ENCODE measurements at places on chromosomes 5 and 9.

DNA sequence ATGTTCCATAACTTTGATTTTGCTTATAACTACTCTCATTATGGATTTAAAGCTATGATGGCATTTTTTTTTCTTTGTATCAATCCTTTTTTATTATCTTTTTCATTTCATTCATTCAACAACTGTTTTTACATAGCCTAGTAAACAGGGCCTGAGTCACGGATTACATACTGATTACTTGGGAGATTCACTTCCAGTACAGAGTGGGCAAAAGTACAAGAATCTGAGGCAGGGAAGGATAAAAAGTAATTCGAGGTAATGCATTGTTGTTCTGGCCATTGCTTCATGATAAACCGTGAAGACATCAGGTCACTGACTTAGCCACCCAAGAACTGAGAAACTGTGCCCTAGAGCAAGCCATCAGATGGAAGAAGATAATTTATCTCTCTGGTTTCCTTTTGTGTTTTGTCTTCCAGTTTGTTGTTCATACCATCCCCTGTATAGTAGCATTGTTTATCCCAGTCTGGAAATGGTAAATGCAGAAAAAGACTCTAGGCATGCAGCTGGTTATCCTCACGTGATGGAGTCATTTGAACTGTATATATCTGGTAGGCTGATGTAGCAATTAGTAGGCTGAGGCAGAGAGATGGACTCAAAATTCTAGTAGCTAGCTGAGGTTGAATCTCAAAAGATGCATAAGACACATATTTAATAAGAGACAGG, 145.6 kb downstream of the CNTLN start:
- DNase-seq: no peak

DNA sequence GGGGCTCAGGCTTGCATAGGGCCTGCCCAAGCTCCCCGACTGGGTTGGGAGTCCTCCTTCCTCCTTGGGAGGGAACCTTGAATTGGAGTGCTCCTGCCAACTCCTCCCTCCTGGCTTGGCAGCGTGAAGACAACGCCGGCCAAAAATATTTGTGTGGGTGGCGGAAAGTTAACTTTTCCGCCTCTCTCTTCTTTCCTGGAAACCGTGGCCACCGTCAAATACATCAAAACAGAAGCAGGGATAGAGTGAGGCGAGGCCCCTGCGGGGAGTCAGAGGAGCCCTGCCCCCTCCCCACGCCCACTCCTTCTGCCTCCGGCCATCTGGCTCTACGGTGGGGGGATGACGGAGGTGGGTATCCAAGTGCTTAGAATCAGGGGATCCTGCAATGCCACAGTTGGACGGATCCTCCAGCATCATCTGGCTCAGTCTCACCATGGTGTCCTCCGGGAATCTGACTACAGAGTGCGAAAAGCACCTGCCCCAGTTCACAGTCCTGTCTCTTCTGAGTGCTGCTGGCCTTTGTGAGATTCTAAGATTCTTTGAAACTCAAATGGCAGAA, 25.2 kb upstream of the SYNPO start:
- DNase-seq: no peak

- DNase-seq: no peak
Observed at GRCh38 chr5:158953929-158954534, 145.7 kb downstream of the EBF1 start.

DNA sequence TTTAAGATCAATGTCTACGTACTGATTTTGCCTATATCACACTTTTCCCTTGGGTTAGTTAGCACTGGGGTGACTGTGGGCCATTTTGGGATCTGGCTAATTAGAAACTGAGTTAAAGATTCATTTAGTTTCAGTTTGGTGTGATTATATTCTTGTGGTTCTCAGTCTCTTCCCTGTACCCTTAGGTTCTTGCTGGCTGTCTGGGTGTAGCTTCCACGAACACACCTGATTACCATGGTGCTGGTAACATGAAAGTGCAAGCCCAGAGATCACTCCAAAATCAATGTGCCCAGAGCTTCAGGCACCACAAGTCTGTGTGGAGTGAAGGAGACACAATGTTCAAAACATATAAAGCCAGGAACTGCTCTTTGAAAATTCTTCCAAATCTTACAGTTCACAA, 248.1 kb downstream of the PDE4D start:
- DNase-seq: no peak

- DNase-seq: no peak
Observed at GRCh38 chr5:95768731-95769130, 37.6 kb downstream of the RHOBTB3 start.

DNA sequence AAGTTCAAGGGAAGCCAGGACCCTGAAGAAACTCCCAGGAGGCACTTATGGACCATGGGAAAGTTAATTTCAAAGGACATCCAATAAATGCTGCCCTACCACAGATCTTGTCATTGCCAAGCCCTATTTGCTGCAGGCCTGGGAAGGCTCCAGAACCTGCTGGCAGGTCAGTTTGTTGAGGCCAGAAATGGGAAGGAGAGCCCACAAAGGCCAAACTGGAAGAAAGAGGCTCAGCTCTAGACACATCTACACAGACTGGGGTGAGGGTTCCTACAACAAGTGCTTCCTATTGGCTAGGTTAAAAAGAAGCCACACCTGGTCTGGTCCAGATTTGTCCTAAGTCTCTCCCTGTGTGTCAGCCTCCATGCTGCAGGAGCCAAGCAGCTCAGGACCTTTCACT, 94.4 kb downstream of the SIL1 start:
- no peak for DNase-seq

DNA sequence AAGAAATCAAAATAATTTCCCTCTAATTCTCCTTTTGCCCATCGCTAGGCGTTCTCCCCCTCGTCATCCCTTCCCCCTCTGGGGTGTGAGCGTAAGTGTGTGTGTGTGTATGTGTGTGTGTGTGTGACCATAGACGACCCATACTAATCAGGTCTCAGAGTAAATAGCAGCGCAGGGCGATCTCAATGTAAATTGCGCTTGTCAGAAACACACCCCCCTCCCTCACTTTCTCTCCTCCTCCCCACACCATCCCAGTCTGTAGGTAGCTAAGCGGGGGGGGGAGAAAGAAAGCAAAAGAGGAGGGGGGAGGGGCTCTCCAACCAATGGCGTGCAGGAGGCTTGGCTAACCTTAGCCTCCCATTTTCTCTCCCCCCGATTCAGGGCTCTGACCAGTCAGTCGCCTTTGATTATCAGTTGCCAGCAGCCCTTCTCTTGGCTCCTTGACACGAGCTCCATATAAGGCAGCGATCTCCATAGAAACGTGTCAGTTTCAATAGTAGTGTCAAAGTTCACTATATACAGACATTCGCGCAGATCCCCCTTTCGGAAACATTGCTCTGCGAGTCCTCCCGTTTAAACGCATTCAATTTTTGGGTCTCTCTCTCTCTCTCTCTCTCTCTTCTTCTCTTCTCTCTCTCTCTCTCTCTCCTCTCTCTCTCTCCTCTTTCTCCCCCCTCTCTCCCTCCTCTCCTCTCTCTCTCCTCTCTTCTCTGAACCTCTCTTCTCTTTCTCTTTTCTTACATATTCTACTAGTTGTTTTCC, at the start of gene NR2F1:
Gene NR2F1 (plus strand): TSS at position 546 of the 762 bp plus-strand sequence. CDS start 1,802 bp downstream, outside the sequence.
- no peak for DNase-seq

GRCh38 chr9:126586236-126586635, 27.5 kb upstream of the LMX1B start:
- no peak for DNase-seq

DNA sequence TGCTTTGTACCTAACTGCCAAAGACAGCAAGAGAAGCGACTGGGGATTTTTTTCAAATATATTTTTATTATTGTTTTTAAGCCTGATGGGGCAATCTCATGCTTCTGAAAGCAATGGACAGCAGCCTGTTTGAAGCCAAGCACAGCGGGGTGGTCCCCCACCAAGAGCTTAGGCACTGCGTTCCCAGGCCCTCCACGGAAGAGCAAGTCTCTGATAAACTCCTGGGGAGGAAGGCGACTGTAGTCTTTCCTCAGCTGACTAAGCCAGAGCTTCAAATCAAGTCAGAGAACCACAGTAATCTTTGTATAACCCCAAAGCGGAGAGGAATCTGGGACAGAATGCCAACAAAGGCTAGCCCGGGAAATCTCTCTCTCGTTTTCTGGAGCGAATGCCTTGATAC, 54.4 kb downstream of the ARSB start:
- no peak for DNase-seq

GRCh38 chr5:126777257-126777974, 480 bp downstream of the LMNB1 start:
- peak; percentile 23 for DNase-seq

DNA sequence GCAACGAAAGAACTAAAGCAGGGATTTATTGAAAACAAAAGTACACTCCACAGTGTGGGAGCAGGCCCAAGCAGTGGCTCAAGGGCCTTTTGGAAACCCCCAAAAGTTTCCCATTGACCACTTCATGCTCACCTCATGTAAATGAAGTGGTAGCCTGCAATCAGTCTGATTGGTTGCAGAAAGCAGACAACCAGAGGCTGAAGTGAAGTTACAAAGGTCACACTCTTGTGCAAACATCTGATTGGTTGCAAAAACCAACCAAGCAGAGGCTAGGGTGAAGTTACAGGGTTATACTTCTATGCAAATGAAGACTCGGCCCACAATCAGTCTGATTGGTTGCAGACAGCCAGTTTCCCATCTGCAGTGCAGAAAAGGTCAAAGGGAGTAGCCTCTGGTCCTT, 258.0 kb downstream of the YTHDC2 start:
- DNase-seq: no peak

DNA sequence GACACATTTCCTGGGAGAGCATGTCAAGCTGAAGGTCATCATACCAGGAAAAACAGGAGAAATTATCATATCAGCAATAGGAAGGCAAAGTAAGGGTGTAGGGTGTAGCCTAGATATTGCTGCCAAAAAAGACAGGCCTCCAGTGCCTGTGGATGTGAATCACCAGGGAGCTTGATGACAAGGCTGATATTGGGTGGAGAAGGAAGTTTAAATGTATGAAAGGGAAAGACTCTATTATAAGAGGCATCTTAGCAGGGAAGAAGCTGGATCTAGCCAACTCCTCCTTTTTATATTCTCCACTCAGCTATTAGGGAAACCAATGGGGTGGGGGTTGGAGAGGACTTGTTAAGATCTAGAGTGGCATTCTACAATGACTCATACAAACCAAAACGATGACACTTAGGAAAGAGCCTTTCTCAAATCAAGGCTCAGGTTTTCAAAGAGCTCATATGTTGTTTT, 13.4 kb upstream of the TXNDC8 start:
- DNase-seq: no peak

DNA sequence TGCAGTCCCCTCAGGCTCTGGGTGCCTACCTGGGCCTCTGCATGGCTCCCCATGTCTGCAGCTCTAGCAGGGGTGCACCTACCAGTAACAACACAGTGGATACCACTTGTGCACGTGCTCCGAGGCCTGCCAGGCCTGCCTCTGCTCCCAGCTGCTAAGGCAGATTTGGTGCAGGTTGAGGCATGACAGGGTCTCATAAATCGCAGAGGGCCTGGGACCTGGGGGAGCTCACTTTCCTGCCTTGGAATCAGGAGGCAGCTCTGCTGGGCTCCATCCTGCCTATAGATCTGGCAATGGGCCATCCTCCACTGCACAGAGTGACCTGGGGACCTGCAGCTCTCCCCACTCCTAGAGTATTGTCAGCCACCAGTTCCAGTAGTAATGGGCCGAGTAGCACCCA, 121.9 kb upstream of the CXCL14 start:
- no peak for DNase-seq

DNA sequence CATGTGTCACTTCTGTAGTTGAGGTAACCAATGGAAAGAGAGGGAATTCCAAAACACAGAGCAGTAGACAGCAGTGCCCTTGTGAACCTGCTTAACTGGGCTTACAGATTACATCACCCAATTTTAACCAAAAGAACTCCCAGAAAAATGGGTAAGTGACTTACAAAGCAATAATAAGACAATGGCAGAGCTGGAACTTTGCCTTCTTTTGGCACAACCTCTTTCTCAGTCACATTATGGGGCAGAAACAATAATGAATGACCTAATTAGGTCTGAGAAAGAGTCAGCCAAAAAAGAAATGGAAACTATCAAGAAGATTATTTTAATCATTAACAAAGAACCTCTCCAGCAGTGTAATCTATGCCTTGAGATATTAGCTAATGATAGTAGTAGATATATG, 146.5 kb downstream of the SPATA31D1 start:
- no peak for DNase-seq

- DNase-seq: no peak
Observed at GRCh38 chr9:135885100-135885853, 22.1 kb downstream of the CAMSAP1 start.
